ENCODE measurements at places on chromosomes 5 and 9.
A peak's percentile ranks its signal among the peaks of the same experiment; 100 is the strongest.

- DNase-seq, result no peak
These were observed 334.8 kb downstream of the TRIM32 start for GRCh38 chr9:117021906-117022305.

GRCh38 chr5:173622183-173623047, 6.0 kb upstream of the BOD1 start:
- no peak for DNase-seq

GRCh38 chr5:5421149-5421960, 1.1 kb upstream of the ICE1 start:
- DNase-seq, result no peak

DNA sequence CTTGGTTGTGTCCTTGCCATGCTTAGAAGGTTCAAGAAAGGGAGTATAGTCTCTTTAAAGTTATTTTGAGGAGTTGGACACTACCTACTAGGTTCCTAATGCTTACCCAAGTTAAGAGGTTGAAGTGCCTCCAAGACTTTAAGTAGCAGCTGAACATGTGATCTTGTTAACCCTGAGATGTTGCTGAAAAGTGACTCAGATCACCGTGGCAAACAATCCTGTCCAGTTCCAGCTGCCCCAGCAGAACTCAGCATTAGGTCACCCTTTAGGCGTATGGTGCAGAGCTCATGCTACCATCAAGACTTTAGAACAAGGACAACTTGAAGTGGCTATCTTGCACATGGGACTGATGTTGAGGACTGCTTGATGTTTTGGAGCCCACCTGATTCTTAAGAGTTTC, 22.5 kb downstream of the ZNF462 start:
- no peak for DNase-seq

GRCh38 chr5:59036274-59036961, 453.5 kb downstream of the RAB3C start:
- peak; percentile 33 for DNase-seq

GRCh38 chr9:34291023-34291422, 38.0 kb downstream of the KIF24 start:
- DNase-seq, result no peak

GRCh38 chr9:2979957-2980610, 136.2 kb upstream of the PUM3 start:
- no peak for DNase-seq
